ENCODE measurements at places on chromosomes 13 and 19.

DNA sequence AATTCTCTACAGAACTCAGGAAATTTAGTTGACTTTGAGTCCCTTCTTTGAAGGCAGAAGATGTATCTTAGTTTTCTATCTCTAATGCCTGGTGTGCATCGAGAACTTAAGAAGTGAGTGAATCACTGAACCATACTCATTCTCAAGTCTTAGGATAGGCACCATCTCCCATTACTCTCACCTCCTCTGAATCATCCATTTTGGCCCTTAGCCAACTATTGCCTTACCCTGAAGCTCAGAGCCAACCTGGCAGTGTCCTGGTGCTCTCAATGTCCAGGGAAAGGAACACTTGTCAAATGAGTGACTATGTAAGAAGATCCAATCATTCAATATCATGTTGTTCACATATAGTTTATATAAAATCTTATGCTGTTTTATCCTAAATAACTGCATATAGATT, 146.6 kb downstream of the RGCC start:
- DNase-seq: no peak

DNA sequence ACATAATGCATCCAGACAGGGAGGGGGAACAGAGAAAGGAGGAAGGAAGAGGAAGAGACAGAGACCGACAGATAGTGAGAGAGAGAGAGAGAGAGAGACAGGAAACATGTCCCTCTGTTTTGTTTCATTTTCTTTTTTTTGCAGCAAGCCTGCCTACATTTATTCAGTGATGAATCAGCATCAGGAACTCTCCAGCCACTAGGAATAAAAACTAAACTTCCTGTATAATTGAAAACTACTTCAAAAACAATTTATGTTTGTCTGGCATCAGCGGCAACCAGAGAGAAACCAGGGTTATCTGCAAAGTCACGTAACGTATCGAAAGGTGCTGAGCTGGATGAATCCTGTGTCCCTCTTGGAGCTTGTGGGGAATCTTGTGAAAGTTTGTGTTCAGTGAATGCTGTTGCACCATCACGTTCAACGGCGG, 148.6 kb upstream of the SOX21 start:
- DNase-seq: no peak

- DNase-seq: no peak
Measured at GRCh38 chr19:5693195-5694166, 3.4 kb downstream of the RPL36 start.

GRCh38 chr19:32859591-32859990, 10.0 kb downstream of the SLC7A9 start:
- DNase-seq: no peak

- DNase-seq: no peak
Measured at GRCh38 chr13:39804332-39805210, 149.1 kb downstream of the COG6 start.

DNA sequence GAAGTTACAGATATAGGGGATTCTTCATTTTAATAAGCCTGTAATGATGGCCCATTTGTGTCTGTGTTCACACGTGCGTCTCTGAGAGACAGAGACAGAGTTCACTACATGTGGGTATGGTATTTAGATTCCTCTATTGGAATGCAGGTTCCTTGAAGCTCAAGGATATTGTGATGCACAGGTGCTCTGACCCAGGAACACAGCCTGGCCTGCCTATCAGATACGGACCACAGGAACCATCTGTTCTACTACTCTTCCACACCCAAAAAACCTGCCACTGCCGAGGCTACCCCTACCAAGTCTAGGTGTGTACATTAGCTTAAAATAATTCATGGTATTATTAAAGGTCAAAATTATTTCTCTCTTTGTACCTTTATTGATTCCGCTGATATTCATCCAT, 289.2 kb downstream of the ATP8A2 start:
- DNase-seq: no peak

DNA sequence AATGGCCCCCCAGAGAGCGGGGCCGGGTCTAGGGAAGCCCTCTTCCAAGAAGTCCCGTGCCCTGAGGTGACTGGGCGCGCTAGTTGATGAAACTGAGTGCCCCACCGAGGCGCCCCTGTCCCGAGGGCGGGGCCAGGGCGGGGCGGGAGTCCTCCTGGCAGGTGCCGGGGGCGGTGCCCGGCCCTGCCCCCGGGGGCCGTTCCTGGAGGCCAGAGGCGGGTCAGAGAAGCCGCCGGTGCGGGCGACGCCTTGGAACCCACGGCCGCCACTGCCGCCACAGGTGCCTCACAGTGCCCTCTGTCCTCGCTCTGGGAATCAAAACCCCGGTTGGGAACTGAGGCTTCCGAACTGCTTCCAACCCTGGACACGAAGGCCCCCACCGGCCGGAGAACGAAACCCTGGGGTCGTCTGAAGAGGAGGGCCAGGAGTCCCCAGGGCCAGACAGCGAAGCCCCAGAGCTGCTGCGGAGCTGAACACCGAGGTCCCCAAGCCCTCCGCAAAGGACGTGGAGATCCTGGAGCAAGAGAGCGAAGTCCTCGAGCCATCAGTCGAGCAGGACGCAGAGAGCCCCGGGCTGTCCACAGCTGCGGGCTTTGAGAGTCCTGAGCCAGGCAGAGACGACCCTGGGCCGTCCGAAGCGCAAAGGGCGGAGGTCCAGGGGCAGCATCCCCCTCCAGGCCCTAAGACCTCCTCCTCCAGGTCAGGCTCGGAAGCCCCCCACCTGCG, at the start of gene MISP3:
MISP3 (plus strand) TSS at position 252 of the 726 bp plus-strand sequence. CDS start 524 bp downstream, outside the sequence.
- DNase-seq: no peak

DNA sequence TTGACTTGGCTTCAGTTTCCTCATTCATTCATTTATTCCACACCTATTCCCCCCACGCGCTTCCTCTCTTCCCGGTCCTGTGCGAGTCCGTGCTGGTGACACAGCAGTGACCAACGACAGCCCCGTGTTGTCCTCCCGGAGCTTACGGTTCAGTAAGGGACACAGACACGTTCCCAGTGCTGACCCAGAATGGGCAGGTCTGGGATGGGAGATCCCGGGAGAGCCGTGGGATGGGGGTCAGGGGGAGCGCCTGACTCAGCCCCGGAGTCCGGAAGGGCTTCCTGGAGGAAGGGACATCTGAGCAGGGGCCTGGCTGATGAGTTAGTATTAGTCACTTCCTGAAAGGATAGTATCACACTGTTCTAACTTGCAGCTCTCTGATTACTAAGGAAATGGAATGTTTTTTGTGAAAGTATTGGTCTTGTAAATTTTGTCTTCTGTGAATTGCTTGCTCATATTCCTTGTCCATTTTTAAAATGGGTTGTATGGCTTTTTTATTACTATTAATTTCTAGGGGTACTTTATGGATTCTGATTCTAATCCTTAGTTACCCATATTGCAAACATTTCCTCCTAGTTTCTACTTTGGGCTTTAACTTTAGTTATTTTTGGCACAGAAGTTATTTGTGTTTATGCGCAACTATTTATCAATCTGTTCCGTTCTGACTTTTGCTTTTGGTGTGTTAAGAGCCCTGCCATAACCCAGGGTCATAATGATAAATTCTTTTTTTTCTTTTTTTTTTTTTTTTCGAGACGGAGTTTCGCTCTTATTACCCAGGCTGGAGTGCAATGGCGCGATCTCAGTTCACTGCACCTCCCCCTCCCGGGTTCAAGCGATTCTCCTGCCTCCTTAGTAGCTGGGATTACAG, 708 bp upstream of the ERCC1 start:
- DNase-seq: no peak

DNA sequence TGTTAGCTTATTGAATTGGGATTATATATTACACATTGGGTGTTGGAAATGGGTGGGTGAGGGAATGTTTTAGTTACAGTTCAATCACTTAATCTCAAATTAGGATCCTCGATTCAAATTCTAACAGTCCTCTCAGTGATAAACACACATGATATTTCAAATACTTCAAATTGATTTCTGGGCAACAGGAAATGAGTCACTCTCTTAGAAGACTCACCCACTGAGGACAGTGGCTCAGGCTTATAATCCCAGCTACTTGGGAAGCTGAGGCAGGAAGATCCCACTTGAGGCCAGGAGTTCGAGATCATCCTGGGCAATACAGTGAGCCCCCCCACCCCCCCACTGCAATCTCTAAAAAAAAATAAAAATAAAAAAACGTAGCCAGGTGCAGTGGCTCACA, 435.3 kb downstream of the KLF12 start:
- DNase-seq: no peak

DNA sequence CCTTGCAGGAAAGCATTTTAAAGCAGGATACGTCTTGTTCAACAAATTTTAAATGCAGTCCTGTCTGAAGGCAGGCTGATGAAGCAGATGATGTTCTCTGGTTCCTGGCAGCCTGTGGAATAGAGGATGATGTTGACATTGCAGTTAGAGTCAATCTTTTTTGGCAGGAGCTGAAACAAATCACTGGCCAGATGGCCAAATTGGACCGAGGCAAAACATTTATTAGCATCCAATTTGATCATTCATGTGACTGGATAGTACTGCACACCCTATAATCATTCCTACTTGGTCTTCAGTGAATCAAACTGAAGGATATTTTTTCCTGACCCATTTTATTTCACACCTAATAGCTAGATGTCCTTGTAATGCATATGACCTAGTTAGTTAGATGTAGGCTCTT, 172.2 kb upstream of the SLC10A2 start:
- no peak for DNase-seq

DNA sequence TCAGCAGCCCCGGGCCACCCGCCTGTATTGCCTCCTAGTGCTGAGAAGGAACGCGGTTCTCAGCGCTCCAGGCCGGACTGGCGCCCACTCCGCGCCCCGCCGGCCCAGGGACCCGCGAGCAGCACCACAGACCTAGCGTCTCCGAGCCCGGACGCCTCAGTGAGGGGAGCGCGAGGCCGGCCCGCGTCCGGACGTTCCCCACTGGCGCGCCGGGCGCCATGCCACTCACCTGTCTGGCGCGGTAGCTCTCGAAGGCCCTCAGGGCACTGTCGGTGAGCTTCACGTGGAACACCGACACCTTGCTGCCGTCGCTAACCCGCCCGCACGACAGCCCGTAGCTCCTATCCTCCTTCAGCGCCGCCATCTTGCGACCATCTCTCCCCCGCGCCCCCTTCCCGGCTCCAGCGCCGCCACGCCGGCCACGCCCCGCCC, at the start of gene ELL:
ELL (minus strand) TSS at position 379 of the 432 bp plus-strand sequence; CDS start at position 364, 15 bp downstream.
- no peak for DNase-seq

- DNase-seq: no peak
Measured at GRCh38 chr19:1874554-1875185, 10.6 kb downstream of the ABHD17A start.

GRCh38 chr13:76993021-76993420, 1.1 kb downstream of the CLN5 start:
- DNase-seq: no peak

GRCh38 chr13:65943024-65943423, 1287.1 kb downstream of the PCDH9 start:
- DNase-seq: no peak

GRCh38 chr13:40194224-40194806, 472.1 kb downstream of the FOXO1 start:
- no peak for DNase-seq

DNA sequence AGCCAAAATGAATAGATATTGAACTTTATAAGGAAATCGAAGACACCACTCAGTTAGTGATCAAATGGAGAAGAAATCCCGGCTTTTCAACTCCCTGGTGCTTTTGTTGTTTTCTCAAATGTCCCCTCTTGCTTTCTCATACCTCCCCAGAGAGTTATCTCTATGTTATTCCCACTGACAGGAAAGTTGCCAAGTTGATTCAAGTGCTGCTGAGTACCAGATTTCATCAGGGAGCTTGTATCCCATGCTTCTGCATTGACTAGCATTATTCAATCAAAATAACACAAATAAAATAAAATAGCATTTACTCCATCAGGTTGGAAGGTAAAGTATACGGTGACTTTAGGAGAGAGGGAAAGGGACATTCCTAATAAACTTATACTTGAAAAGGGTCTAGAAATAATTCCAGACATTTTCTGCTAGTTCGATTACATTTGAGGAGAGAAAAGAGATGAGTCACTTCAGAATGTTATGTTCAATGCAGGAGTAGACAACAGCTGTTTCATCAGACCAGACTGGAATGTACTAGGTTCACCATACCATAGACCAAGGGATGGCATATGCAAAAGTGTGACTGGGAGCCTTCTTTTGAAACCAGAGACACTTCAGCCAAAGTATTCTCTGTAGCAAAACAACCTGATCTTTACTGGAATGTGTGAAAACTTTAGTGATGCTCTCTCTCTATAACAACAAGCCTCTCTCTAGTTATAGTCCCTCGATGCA, 397.8 kb downstream of the FGF14 start:
- DNase-seq: no peak

- no peak for DNase-seq
Measured at GRCh38 chr19:46043519-46043918, 2.7 kb upstream of the IGFL4 start.

DNA sequence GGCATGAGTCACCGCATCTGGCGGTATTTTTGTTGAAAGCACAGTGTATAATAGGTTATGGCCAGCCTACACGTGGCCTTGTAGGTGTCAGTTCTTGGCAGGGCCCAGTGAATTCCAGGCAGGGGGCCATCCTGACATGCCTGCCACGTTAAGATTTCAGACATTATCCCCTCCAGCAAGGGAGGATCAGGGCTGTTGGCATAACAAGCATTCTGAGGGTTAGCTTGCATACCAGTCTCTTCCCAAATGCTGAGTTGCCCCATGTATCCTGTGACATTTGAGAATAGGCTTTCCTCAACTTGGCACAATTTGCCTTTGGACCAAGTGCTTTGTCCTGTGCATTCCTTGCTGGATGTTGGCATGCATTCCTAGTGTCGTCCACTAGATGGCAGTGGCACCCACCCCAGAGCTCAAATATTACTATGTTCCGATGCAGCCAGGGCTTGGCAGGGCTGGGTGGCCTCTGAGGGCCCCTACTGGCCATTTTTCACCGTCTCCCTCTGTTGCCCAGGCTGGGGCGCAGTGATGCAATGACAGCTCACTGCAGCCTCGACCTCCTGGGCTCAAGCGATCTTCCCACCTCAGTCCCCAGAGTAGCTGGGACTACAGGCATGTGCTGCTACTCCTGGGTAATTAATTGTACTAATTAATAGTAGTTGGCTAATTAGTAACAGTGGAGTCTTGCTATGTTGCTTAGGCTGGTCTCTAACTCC, 31.2 kb downstream of the NLRP12 start:
- DNase-seq: peak; percentile 44

- no peak for DNase-seq
Measured at GRCh38 chr13:95457294-95457693, 95.2 kb upstream of the CLDN10 start.

- peak; percentile 32 for DNase-seq
Measured at GRCh38 chr19:2049741-2050348, 1.2 kb downstream of the MKNK2 start.

DNA sequence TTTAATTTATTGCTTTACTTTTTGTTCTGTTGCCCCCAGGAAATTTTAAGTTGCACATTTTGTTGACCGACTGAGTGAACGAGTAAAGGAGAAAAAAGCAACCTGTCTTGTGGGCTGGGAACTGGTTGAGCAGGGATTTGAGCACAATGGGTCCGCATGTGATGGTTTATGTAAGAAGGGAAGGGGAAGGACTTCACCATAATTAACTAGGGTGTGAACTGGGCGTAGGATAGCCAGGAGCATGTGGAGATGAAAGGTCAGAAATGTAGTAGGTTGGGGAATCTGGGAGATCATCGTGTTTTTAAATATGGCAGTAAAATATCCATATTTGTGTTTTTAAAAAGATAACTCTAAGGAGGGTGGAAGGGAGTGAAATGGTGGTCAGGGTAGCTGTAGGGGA, 99.9 kb downstream of the GPC5 start:
- DNase-seq: no peak
